Stimulated activated CD4-positive, alpha-beta T cell treated with anti-CD3 and anti-CD28 coated beads, Interleukin-4, amount 100 ng/mL, for 4 hours (primary cell): ENCODE measurements at places on chromosomes 12 and 14.

DNA sequence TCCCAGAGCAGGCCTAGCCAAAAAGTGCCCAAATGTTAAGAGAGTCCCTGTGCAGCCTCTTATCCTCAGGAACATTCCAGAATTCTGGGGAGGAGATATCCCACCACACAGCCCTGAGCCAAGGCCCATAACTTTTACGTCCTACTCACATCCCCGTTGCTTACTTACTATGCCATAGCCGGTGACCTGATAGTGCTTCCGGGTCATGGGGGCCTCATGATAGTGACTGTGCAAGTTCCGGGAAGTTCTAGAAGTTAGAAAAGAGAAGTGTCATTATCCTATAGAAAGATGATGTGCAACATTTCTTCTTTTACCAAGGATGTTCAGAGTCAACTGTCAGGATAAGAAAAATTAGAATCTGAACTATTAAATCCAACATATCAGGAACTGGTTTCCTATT lies 15.6 kb upstream of the NGB start:
- no peak for DNase-seq

- DNase-seq: no peak
Observed at GRCh38 chr12:76548222-76548837, 11.2 kb downstream of the OSBPL8 start.

- DNase-seq: no peak
Observed at GRCh38 chr12:98838231-98838647, 193.1 kb downstream of the APAF1 start.

DNA sequence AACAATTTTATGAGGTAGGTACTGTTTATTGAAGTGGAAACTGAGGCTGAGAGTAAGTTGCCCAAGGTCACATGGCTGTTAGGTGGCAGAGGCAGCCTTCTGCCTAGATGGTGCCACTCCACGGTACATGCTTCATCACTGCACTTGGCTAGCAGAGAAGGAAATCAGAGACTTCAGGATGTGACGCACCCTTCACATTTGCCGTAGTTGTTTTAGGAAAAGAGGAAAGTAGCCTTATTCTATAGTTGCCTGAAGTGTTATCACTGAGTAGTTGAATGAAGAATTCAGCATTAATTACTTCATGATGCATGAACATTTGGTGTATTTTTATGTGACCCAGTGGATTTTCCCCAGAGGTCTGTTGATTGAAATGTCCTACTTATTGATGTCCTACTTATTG lies 55.7 kb downstream of the ERC1 start:
- no peak for DNase-seq

DNA sequence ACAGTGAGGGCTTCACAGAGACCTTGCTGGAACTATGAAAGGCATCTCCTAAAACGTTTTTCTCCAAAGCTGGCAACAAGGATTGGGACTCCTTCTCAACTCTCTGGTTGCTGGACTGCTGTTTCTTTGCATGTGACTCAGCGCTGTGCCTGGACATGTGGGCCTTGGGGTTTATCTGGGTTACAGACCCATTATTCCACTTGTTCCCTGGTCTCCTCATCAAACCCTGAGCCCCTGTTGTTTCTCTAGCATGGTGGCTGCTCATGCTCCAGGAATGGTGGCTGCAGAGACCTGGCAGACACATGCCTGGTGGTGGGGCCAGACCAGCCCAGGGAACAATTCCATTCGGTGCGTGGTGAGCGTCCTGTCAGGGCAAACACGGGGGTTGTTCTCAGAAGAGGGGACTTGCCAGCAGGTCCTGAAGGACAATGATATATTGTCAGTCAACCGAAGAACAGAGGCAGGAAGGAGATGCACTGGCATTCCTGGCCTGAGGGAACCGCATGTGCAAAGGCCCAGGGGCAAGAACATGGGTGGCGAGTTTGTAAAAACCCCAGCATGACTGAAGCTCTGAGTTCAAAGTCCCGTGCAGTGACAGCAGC lies 320.1 kb upstream of the RTL1 start:
- DNase-seq: no peak

GRCh38 chr14:94392510-94392935 lies 4.1 kb upstream of the SERPINA1 start:
- DNase-seq: no peak

- no peak for DNase-seq
Observed at GRCh38 chr12:54364413-54364812, at the start of gene GPR84. TSS of gene GPR84 (minus strand) at chr12:54364486. CDS start at chr12:54363851, 635 bp downstream.

DNA sequence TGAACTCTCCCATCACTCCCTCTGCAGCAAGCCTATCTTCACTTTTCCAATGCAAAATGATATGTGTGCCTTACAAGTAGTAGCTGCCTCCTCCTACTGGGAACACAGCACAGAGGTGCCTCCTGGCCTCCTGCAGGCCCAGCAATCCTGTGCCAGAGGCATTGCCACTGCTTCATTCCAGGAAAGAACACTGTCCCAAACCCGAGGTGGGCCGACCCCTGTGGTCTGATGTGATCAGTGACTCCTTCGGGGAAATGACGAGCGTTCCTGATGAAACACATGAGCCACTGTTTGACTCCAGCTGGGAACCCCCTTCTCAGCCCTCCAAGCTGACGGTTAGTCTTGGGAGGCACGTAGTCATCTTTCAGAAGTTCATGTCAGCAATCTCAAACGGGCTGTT lies 19.5 kb downstream of the PSMC1 start:
- DNase-seq: no peak
